ENCODE measurements at places on chromosomes 3 and 15.

DNA sequence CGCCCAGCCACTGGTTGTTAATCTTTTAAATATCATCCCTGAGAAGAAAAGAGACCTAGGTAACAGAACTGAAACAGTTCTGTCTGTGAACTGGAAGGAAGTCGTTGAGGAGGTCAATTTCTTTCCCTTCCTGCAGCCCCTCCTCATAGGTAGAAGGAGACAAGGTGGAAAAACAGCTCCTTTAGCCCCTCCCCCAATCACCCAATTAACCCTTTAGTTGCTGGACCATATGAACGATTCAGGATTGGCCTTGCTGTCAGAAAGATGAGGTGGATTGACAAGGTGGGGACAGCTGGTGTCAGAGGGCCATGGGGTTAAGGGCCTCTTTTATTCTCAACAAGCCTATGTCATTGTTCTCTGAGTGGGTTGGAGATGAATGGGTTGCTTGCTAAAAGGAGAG lies 36.0 kb upstream of the ZNF445 start:
- DNase-seq = no peak

DNA sequence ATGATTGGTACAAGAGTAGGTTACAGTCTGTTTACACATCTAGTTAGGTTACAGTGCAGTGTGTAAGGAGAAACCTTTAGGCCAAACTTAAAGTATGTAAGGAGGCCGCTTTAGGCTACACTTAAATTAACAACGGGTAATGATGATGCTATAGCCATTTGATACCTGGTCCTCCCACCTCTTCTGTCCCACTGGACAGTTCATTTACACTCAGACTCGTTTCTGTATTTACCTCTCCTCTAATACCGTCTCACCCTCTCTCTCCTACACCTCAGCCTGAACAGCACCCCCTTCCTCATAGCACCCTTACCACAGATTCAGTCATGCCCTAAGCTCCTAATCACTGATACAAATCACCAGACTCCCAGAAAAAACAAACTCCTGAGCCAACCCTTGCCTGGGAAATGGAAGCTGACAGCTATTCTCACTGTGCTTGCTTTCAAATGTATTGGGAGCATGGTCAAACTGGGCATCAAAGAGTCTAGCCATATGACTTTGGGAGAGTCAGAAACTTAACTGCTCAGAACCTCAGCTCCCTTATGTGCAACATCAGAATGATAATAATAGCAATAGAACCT lies 241.3 kb upstream of the SETMAR start:
- DNase-seq = no peak

GRCh38 chr3:177852001-177852807 lies 654.9 kb upstream of the TBL1XR1 start:
- DNase-seq = no peak

GRCh38 chr3:81666502-81667121 lies 94.8 kb downstream of the GBE1 start:
- DNase-seq = no peak
